Stimulated activated CD4-positive, alpha-beta T cell treated with anti-CD3 and anti-CD28 coated beads, Interleukin-12 subunit alpha, Interleukin-12 subunit beta, amount 100 ng/mL, for 24 hours (primary cell): ENCODE measurements at places on chromosomes 3 and 15.

DNA sequence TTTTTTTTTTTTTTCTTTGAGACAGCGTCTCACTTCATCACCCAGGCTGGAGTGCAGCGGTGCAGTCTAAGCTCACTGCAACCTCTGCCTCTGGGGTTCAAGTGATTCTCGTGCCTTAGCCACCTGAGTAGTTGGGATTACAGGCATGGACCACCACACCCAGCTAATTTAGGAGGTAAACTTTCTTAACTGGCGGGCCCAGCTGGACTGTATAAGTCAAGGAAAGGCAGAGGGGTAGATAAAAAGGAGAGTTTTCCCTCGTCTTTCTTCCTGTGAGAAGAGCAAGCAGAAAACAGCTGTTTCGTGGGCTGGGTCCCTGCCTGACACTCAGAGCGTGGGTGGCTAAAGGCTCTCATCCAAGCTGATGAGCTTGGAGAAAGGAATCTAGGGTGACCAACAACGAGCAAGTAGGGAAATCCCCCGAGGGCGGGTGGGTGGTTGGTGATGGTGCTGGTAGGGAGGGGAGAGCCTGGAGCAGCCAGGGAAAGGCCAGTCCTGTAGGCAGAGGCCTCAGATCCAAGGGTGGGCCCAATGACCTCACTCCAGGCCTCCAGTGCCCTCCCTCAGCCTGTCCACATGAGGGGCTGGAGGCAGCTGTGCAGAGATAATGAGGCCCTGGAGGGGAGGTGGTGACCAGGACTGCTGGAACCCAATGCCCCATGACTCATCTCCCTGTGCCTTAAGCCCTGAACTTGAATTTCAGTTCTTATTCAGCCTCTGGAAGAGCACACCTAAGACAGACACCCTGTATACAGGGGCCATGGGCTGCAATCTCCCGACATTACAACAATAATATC is 43.1 kb upstream of the LIMD1 start:
- no peak for DNase-seq

DNA sequence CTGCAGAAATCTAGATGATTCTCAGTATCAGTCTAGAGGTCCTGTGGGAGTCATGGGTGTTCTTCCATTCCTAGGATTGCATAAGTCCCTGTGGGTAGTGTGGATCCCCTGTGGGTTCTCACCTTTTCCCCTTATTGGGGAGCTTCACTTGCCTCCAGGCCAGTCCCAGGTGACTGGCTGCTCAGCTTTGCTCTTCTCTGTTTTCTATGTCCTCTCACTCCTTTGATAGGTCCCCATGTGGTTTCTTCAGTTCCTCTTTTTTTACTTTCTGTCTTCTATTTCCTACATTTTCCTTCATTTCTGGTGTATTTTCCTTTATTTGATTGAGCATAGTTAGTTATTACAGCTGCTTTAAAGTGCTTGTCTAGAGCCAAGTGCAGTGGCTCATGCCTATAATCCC is 10.9 kb downstream of the TEX55 start:
- DNase-seq, result no peak

DNA sequence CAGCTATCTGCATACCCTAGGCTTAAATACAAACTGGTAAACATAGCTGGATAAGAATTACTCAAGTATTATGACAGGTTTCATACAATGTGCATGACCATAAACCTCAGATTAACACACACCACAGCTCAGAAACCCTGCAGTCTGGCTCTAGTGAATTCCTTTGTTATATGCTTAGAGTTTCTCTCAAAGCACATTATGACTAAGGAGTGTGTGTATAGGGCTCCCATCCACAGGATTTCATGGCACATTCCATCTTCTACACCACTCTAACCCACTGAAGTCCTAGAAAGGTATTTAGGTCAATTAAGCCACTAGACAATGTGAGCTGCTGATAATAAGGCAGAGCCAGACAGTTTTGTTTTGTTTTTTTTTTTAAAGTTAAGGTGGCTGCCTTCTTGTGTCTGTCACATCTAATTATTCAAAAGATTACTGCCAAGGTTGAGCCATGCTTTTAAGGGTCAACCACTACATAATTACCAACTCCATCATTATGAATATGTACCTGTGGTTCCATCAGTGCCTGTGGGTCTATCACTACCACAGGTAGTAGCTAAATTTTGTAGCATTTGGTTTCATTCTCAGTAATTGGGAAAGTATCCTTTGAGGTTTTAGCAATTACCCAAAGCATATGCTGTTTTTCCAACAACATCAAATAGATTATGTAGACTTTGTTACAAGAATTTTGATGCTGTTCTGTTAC is 107.0 kb downstream of the ALCAM start:
- no peak for DNase-seq

DNA sequence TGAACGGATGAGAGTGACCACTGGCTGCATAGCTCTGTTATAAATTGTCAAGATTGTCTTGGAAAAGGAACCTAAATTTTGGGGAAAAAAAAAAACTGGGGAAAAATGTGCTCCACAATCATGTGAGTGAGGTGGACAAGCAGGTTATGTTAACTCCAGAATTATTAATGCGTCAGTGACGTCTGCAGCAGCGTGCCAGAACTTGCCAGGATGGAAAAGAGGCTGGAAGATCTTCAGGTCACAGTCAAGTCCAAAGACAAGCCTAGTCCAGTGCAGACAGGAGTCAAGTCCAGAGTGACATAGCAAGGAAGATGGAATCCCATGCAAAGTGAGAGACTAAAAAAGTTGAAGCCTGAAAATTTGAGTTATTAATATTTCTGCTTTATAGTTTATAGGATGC is 140.6 kb downstream of the RYR3 start:
- no peak for DNase-seq

DNA sequence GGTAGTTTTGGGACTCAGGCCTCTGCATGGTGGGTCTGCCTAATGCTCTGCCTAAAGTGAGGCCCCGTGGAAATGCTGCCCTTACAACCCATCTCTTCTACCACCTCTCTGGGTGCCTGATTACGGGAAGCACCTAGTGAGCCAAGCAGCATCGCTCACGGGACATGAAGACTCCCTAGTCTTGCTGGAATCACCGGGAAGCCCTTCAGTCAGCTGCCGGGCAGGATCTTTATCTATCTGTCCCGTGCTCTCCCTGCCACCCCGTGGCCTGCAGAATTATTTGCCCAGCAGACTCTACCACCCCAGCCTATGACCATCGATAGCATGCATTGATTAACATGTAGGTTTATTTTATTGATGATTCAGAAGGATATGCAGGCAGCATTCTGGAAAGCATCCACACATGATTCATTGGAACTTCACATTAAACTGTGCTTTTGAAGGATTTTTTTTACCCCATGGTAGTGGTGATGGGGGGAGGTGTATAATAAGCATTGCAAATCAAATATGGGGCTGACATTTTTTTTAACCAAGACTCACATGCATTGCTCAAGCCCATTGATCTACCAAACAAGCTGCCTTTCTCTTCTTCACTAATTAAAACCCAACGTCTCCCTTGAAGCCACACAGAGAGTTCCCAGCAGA is 63.1 kb downstream of the ATP2B2 start:
- DNase-seq, result no peak

- no peak for DNase-seq
These were observed 59.9 kb downstream of the MINAR1 start for GRCh38 chr15:79492065-79492464.

DNA sequence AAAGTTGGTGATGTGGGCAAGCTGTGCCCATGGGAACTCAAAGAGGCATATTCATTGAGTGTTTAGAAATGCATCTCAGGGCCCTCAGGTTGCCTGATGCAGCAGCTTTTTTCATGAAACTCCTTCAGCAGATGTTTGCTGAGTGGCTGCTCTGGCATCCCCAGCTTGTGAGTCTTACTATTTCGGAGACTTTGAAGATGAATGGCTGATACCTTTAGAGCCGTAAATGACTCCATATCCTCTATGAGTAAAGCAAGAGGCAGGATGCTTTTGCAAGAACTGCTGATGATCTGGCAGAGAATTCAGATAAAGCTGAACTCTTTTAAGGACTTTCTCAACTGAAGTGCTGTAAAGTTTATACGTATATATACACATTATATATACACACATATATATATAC is 384.3 kb downstream of the CACNA2D3 start:
- no peak for DNase-seq

- DNase-seq, result peak; percentile 56
These were observed at the start of gene CD80 for GRCh38 chr3:119559441-119559963. CD80 (minus strand) TSS chr3:119559614; CDS start chr3:119557728, 1,886 bp downstream.

- DNase-seq, result no peak
These were observed 146.6 kb upstream of the TPM1 start for GRCh38 chr15:62895905-62896316.

- DNase-seq, result no peak
These were observed 928.3 kb downstream of the NSUN3 start for GRCh38 chr3:94990952-94991705.

GRCh38 chr3:149377408-149378364 is at the start of gene TM4SF1:
TM4SF1 (minus strand) TSS chr3:149377649; CDS start chr3:149377547, 102 bp downstream.
- DNase-seq, result no peak

GRCh38 chr15:40410476-40410875 is 4.9 kb downstream of the IVD start:
- no peak for DNase-seq

DNA sequence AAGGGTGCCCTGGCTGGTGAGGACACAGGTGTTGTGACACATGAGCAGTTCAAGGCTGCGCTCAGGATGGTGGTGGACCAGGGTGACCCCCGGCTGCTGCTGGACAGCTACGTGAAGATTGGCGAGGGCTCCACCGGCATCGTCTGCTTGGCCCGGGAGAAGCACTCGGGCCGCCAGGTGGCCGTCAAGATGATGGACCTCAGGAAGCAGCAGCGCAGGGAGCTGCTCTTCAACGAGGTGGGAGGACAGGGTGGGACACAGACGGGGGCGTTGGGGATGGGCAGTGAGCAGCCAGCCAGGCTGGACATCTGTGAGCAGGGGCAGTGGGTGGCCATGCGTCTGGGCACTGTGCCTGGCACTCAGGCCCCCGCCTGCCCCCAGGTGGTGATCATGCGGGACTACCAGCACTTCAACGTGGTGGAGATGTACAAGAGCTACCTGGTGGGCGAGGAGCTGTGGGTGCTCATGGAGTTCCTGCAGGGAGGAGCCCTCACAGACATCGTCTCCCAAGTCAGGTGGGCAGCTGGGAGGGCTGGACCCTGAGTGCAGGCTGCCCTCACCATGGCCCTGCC is 10.3 kb downstream of the ANKRD63 start:
- no peak for DNase-seq

DNA sequence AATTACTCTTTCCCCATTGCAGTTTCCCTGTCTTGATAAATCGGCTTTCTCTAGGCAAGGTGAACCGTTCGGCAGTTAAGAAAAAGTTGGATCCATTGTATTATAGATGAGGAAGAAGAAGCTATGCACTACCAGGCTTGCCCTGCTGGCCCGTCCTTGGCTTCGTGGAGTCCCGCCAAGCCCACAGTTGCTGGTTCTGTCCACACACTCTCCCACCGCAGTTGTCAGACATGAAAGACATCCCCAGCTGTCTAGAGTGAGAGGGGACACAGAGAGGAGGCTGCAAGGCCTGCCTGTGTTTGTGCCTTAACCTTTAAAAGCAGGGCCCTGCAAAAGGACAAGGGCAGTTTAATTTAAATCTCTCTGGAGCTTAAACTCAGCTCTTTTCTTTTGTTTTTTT is 47.2 kb upstream of the PLCL2 start:
- DNase-seq, result no peak
